ENCODE measurements at places on chromosomes 12 and 14. TPM values are rescaled to one million over a fixed set of nuclear protein-coding genes. Genes with fewer than 3 reads are reported as not detected.

Gene HOXC12
- total RNA-seq = not detected

Gene MYO1H
- not detected for total RNA-seq

Gene RNF212B
- not detected for total RNA-seq

Gene ZDHHC22
- total RNA-seq = not detected

Gene KRT8
- 0.91 TPM for total RNA-seq

Gene ACTR6
- total RNA-seq = 45.6 TPM

Gene CYP46A1
- total RNA-seq = 0.15 TPM

Gene MSRB3
- not detected for total RNA-seq

Gene LTB4R2
- 18.0 TPM for total RNA-seq

Gene TMEM132C
- total RNA-seq = not detected

Gene C1S
- 2.6 TPM for total RNA-seq

Gene TAS2R7
- total RNA-seq = not detected

Gene LHX5
- total RNA-seq = not detected

Gene NUP37
- 17.0 TPM for total RNA-seq

Gene MANSC4
- not detected for total RNA-seq

Gene P2RX2
- not detected for total RNA-seq

Gene SDR9C7
- not detected for total RNA-seq

Gene SLC39A5
- 2.1 TPM for total RNA-seq

Gene AICDA
- not detected for total RNA-seq

Gene OR6C74
- not detected for total RNA-seq

Gene IGF1
- not detected for total RNA-seq

Gene KRT82
- not detected for total RNA-seq

Gene C12orf54
- total RNA-seq = not detected
